ENCODE measurements at places on chromosomes 6 and 20.

- peak; percentile 50 for DNase-seq
Observed at GRCh38 chr6:26327450-26328264, 37.3 kb upstream of the BTN3A2 start.

GRCh38 chr6:127515794-127516661 is 3.1 kb downstream of the MTCL3 start:
- peak; percentile 68 for DNase-seq

DNA sequence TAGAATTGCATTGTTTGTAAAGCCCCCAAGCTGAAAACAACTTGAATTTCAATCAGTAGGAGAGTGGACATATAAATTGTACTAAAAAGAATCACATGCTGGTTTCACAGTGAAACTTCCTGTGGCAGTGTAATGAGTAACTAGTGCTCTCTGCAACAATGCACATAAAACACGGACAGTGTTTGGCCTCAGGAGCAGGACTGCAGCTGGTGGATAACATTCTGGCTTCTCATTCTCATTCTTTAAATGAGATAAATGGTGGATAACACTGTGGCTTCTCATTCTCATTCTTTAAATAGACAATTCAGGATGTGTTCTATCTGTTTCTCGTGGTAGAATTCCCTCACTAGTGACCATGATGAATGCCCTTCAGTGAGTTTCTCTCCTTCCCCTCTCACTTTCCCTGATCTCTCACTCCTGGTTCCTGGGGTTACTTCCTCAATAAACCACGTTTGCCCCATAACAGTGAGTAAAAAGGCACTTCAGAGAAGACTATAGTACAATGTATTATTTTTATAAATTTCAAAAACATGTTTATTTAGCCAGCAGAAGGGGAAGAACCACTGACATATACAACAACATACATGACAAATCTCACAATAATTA is 59.9 kb downstream of the SLC22A2 start:
- DNase-seq, result no peak

DNA sequence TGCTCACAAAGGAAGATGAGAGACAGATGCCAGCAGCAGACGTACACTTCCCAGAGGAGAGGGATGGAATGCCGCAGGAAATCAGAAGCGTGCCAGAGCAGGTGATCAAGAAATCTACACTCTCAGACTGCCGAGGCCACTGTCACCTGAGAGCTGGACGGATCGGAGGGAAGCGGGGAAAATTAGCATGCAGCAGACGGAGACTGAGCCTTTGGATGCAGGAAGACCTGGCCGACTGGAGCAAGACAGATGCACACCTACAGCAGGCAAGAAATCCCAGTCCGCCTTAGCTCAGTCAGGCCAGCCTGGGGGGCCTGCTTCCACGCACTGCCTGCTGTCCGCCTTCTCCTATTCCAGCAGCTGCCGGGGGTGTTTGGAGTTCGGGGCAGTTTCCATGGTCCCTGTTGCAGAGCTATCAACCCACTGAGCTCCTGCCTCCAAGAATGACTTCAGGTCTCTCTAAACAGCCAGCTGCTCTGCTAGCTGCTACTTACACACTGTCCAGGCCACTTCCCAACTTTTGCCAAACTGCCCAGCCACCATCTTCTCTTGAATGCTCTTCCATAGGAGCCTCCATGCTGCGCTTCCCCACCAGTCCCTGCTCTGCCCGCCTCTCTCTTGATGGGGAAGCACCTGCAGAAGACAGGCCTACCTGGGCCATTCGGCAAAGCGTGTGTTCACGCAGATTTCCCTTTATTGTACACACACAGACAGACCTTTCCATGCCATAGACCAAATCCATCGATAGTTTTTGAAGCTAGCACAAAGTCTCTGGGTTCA is 368.5 kb downstream of the ZFAND3 start:
- DNase-seq, result no peak

DNA sequence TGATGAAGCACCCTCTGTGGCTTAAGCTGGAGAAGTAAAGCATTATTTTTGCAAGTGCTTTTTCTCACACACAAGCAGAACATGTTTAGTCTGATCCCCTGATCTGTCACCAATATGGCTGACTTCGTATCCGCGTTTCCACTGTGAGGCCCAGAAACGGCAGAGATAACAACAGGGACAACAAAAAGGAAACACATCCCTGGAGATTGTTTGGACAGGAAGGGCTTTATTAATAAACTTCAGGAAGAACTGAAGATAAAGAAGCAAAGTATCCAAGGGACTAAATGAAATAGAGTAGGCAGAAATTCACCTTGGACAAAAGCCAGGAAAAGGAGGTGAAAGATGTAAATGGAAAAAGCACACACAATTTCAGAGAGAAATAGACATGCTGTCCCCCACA is 49.2 kb downstream of the RARS2 start:
- no peak for DNase-seq

DNA sequence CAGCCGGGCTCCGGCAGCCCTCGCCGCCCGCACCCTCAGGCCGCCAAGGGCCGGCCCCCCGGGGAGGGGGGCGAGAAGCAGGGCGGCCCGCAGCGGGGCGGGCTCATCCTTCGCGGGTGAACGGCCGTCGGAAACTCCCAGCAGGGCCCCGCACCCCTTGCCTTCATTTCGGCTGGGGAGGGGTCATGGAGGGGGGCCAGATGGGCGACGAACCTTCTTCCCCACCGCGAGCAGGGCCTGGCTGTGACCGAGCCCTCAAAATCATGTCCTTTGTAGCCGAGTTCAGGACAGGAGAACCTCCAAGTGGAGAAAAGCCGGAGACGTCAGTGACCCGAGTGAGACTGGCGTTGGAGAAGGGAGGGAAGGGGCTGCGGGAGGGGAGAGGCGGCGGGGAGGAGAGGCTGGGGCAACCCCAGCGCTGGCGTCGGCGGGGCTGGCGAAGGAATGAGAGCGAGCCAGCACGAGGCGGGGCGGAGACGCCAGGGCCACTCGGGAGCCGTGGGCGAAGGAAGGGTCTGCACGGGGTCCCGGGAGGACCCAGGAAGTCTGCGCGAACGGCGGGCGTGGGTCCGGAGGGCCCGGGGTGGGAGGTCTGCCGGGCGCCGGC is 571 bp upstream of the FOXC1 start:
- DNase-seq, result no peak

DNA sequence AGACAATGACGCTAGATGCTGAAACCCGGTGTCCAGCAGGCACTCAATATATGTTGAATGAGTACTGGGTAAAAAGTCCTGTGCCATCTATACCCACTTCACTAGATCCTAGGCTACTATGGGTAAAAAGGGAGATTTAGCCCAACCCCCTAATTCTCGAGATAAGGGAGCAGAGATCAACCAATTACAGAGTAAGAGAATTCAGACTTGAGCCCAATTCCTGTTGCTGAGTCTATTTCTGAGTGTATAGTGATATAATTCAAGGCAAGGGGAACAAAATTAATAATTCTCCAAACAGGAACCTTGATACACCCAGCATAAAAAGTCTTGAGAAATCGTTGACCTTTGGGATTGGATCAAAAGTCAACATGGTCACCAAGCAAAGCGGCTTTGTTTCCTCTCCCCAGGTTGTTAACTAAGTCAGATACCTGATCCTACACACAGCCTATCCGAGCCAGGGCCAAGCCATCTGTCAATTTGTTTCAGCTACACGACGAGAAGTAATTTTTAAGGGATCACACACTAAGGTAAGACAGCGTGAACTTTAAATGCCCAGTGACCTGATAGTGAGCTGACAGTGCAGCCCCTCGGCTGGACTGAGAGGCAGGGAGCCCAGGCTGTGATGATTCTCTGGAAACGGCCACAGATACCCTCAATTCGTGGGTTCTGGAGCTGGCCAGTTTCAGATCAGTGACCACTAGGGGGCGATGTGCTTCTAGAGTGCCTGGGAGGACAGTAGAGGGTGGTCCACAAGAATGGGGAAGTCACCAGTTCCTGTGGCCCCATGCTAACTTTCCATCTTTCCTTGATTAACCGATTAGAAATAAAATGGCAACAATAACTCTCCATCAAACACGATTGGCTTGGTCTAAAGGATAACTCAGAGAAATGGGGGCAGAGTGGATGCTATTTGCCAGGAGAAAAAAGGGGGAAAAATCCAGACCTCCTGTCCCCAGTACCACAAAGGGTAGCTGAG is 46.2 kb downstream of the SLC22A23 start:
- DNase-seq, result peak; percentile 66

DNA sequence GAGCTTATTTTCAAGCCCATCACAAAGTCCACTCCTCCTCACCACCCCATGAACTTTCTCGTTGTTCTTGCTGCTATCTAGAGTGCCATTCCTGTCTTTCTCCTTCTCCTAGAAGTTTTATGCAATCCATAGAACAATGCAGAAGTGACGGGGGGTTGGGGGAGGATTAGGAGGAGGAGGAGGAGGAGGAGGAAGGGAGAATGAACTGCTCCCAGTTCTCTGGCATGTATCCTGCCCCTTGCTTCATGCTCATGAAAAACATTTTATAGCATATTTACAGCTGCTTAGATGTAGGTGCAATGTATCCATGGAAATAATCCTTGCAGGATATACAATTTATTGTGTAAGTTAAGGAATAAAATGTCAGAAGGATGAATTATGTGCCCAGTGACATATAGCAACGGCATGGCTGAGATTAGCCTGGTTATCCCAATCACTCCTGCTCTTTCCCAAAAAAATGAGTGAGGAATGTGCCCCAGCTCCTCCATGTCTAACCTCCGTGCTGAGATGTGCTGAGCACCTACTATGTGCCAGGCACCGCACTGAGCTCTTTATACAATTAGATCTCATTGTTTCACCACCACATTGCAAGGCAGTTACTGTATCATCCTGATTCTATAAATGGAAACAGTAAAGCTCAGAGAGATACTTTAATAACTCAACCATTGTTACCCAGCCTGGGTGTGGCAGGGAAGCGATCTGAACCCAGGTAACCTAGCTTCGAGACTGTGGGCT is 41.6 kb upstream of the TFAP2C start:
- DNase-seq, result no peak

GRCh38 chr20:59455402-59456341 is 148.7 kb upstream of the PHACTR3 start:
- no peak for DNase-seq

DNA sequence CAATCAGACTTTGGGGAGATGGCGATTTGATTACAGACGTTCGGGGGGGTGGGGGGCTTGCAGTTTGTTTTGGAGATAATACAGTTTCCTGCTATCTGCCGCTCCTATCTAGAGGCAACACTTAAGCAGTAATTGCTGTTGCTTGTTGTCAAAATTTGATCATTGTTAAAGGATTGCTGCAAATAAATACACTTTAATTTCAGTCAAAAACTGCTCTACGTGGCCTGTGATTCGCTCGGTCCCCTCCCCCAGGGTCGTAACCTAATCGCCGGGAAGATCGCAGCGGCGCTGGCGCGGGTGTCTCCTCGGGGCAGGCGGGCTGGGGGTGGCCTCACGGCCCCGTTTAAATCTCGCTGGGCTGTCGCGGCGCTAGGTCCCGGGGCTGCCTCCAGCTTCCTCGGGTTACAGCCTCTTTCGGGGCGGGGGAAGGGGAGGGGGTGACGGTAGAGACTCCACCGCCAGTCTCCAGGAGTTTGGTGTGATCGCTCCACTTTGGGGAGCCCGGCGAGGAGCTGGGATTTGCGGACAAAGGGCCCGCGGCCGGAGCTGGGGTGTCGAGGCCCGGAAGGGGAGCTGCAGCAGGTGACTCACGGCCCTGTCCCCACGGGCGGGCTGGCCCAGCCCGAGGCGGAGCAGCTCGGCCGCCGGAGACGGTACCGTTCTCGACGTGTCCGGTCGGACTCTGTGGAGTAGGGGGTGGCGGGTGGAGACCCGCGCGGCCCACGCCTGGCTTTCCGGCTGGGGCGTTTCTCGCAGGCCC is 4.2 kb downstream of the FOXC1 start:
- DNase-seq, result no peak

DNA sequence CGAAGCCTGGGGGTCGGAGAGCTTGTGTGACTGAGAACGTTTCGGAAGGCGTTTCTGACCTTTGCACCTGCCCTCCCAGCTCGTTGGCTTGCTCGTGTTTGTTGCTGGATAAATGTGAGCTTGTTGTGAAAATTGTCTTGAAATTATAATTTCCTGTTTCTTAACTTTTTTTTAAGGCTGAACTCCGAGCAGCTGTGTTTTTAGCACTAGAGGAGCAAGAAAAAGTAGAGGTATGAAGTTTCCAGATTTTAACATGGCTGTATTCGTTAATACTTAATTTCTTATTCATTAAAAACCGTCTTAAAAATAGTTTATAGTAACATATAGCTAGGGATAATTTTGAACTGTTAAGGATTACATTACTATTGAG is 672 bp downstream of the CEP43 start:
- no peak for DNase-seq

- no peak for DNase-seq
Observed at GRCh38 chr20:31452575-31452974, 12.1 kb downstream of the DEFB123 start.

GRCh38 chr20:19301142-19301541 is 88.7 kb downstream of the SLC24A3 start:
- no peak for DNase-seq

DNA sequence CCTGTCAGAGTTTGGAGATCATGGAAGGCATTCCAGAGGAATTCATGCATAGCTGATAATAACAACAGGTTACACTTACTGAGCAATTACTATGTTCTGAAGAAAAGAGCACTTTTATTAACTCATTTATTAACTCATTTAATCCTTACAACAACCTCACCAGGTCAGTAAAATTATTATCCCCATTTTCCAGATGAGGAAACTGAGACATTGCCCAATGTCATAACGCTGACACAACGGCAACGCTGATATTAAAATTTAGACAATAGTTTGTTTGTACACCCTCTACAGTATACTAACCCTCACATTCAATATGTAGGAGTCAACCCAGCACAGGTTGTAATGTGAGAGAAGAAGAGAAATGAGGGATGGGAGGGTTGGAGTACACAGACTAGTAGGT is 105.0 kb downstream of the RNGTT start:
- no peak for DNase-seq

DNA sequence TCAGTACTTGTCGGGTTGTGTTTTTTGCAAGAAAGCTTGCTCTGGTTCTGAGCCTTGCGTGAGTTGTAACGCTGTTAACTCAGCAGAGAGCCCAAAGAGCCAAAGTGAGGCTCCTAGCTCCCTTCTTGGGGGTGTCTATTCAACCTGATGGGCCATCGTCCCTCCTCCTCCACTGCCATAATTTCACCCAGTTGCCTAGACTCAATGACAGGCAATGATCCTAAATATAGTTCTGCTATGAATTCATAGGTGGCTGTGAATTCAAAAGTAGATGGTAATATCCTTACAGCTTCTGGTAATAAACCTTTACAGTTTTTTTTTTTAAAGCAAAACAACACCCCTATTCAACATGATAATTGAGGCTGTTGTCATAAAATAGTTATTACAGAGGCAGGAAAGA is 39.5 kb downstream of the GHRH start:
- DNase-seq, result no peak

GRCh38 chr6:143749891-143750290 is 72.1 kb downstream of the PHACTR2 start:
- DNase-seq, result no peak
